Ammon's horn (tissue), 1 donor: ENCODE measurements at places on chromosomes 6 and 20.

- no peak for DNase-seq
Measured at GRCh38 chr20:47701612-47702011, 83.7 kb downstream of the SULF2 start.

GRCh38 chr6:161009991-161010390 lies 18.4 kb downstream of the MAP3K4 start:
- DNase-seq, result no peak

DNA sequence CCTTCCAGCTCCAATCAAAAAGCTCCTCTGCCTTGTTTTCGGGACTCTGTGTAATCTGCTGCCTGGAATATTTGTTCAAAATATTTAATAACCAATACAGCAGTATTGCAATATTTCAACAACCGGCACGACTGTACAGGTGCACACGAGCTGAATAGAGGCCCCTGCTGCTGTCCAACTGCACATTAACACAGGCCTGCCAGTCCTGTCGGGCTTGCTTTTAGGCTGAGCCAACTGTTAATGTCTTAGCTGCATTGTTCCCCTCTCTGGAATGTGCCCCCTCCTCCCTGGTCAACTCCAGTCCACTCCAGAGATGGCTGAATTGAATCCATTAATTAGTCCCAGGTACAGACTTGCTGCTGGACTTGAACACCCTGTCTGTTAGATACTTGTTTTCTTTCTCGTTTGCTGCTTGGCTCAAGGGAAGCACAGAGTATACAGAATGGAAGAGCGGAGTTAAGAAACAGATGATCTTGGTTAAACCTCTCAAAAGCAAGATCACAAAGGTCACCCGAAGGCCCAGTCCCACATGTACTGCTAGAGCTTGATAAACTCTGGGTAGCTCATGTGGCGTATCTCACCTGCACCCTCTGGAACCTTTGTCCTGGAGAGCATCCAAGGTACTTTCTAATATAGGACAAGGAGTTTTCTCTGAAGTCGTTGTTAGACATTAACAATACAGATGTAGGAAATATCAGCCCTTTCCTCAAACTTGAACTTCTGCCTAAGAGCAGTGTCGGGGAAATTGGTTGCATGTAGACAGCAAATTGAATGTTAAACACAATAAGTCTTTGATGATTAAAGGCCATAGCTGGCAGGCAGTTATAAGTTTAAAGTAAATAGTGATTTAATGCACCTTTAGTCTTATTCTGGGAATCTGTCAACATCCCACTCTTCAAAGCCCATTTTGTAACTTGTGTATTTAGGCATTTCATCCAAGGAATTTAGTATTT lies 31.9 kb downstream of the SHLD1 start:
- no peak for DNase-seq

DNA sequence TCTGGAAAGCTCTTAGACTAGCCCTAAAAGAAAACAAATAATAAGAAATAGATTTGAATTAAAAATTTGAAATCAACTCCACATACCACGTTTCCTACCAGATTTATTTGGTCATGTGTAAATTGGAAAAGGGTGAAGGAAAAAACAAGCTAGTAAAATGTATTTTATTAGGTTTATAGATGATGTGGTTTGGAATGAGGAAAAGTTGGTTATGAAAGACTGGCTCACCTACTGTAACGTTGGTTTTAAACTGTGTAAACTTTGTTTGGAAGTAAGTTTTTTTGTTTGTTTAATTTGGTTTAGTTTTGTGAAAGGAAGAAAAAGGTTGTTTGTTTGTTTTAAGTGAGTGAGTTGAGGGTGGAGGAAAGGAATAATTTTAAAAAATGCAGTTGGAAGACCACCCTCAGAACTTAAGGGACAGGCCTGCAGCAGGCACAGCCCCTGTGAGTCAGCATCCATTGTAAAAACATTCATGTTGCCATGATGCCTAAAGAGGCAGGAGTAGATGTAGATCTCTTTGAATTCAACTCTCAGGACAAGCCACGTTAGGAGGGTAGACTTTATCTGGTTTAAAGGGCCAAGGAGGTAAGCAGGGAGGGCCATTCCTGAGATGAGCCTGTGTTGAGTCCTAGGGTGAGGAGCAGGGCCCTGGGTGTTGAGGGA lies 93.7 kb upstream of the SCGN start:
- DNase-seq, result no peak

DNA sequence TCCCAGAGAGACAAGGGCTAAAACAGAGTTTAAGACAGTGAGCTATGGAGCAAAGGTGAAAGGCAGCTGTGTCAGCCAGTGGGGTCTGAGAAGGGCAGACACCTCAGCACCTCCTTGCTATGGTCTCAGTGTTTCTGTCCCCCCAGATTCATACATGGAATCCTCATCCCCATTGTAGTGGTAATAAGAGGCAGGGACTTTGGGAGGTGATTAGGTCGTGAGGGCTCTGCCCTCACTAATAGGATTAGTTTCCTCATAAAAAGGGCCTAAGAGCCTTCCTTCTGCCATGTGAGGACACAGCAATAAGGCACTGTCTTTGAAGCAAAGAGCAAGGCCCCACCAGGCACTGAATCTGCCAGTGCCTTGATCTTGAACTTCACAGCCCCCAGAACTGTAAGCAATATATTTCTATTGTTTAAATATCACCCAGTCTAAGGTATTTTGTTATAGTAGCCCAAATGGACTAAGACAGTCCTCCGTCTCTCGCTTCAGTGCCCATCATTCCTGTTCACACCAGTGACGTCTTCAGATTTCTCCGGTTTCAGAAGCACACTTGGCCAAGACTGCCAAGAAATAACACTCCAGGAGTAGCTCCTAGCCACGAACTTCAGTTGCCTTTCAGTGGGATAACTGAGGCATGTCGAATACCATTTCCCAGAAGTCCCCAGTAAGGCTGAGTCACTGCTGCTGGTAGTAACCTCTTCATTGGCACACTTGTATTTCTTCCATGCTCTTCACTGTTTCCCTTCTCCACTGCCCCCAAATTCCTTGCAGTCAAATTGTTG lies 32.8 kb downstream of the SLC13A3 start:
- DNase-seq, result no peak

- DNase-seq, result no peak
Measured at GRCh38 chr6:28811873-28812272, 111.9 kb downstream of the TRIM27 start.

DNA sequence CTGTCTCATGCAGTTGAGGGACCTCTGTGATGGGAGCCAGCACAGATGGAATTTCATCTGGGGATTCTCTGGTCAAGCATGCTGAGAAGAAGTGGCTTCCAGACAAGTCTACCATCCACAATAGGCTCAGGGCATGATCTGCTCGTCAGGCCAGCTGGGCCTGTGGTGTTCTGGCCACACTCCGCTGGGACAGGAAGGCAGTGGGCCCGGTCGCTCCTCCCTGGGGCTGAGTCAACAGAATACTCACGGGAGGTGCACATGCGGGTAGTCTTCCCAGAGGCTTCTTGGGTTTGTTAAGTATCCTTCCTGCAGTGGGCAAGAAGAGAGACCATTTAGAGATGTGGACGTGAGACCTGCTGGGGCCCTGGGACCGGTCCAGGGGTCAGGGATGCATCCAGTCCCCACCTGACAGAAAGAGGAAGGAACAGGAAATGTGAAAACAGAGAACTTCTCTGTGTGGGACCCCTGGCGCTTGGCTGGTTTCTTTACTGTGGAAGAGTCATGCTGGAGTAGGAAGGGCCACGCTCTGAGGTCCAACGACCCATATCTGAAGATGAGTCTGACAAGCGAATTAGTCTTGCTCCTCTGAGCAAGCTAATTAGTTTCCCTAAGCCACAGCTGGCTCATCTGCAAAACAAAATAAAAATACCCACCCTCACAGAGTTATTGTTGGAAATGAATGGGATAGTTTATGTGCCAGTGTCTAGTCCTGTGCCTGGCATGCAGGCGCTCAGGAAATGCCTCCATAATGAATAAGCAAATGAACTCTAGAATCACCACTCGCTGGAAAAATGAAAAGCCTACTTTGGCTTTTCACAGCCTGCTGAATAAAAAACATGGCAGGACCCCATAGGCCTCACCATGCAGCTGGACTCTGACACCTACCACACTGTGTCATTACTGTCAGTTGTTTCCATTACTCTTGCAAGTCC lies 67.3 kb downstream of the TRAM2 start:
- no peak for DNase-seq

GRCh38 chr20:63552481-63553249 lies 1.3 kb upstream of the FNDC11 start:
- DNase-seq, result no peak

DNA sequence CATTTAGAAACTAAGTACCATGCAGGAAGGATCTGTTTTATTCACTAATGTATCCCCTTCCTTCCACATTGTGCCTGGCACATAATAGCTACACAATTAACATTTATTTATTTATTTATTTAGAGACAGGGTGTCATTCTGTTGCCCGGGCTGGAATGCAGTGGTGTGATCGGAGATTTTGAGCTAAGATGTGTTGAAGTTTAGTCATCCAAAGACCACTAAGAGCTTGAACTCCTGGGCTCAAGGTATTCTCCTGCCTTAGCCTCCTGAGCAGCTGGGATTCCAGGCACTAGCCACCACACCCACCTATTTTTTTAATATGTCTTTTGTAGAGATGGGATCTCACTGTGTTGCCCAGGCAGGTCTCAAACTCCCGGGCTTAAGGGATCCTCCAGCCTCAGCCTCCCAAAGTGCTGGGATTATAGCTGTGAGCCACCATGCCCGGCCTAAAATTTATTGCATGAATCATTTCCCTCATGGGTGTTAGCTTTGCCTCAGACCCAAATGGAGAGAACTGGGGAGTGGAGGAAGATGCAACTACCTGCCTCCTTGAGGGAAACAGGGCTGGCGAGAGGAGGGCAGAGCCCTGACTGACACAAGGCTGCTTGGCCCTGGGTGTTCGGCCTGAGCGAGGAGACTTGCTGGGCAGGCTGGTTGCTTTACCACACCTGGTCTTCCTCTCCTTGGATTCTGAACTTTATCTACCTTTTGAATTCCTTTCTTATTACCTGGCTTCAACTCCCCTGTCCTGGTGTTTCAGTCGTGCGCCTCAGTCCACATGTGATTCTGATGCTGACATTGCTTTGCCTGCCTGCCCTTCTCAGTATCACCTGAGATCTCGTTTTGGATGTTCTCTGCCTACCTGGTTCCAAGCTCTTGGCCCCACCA lies 1.7 kb upstream of the DYNLT1 start:
- DNase-seq, result no peak

DNA sequence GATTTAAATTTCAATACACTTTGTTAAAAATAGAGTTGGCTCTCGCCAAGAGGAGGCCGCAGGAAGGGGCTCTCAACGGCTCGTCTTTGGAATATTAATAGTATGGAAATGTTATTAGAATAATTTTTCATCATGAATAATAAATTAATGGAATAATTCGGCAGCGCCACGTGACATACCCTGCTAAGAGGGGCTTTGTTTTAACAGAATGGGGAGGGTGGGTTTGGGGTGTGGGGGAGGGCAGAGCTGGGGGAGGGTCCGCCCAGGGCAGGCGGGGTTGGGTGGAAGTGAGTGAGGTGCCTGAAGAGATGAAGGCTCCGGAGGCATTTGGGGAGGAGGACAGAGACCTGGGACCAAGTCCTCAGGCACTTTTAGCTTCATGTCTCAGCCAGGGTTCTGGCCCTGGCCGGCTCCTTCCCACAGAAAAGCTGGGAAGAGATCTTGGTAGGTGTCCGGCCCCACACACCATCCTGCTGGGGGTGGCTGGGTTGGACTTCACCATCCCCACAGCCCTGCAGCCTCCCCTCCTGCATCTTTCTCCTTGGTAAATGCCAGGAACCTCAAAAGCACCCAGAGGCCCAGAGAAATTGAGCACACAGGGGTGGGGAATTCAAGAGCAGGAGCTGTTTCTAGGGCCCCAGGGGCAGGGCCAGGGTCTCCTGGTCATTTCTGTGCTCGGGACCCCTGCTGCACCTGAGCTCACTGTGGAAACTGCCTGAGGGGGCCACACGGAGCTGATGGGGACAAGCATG lies 93.6 kb upstream of the BHLHE23 start:
- DNase-seq, result no peak

GRCh38 chr6:107485157-107485556 lies 4.8 kb upstream of the SOBP start:
- no peak for DNase-seq

DNA sequence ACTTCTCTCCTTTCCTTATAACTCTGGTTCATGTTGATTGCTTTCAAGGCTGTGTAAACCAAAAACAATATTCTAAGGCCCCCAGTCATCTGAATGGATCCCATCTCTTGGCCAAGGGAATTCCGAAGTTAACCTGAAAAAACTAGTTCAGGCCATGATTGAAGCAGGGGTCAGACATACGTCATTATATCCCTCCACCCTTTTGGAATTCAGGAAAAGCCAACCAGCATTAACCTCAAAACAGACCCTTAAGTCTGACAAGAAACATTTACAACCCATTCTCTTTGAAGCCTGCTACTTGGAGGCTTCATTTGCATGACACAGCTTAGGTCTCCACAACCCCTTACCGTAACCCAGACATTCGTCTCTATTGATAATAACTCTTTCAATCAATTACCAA lies 39.7 kb downstream of the SLC26A8 start:
- DNase-seq, result no peak

DNA sequence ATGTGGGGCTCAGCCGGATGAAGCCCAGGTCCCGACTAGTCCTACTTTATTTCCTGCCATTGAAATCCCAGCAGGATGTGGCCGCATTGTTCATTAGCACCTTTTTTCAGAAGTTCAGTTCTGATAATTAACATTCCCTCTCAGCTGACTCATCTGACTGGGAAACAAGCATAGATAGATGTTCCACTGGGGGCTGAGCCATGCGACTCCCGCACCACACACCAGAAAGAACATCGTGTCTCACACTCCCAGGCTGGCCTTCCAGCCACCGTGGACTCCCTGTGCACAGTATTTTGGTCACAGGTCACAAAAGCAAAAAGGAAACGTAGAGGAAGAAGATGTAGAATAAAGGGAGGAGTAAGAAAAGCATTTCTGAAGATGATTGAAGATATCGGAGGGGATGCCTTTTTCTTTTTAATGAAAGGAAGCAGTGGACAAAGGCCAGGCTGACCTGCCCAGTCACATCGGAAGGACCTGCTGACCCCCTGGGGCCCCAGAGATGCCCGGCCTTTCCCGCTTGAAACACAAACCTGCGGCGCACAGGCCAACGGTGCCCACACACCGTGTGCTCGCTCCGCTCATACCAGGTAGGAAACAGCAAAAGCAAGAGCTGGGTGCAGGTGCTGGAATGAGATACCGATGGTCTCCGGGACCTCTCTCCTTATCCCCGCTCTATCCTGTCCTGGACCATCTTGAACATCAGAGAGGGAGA lies 11.8 kb downstream of the RPS6KA2 start:
- DNase-seq, result no peak

GRCh38 chr20:63124092-63124781 lies 91.7 kb downstream of the YTHDF1 start:
- DNase-seq, result no peak

- DNase-seq, result no peak
Measured at GRCh38 chr6:125267806-125268523, 33.8 kb downstream of the HDDC2 start.
